ENCODE measurements at places on chromosomes 4 and X. TPM values are rescaled to one million over a fixed set of nuclear protein-coding genes. Genes with fewer than 3 reads are reported as not detected.
A peak's percentile ranks its signal among the peaks of the same experiment; 100 is the strongest.

GRCh38 chr4:55018521-55018920, 106.9 kb downstream of the KDR start:
- no peak for DNase-seq

DNA sequence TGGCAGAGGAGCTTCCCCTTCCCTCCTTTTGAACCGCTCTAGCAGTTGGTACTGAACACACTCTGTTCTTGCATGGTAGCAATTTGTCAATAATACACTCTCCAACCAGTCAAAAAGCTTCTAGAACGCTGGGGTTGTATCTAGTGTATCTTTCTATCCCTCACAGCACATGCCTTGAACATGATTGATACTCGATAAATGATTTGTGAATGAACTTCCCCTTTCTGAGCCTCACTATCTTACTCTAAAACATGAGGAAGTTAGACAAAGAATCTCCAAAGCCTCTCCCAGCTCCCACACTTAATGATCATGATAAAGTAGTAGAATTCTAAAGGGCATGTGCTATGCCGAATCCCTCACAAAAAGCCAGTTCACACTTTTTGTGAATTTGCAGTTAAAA, 64.4 kb downstream of the DLG3 start:
- no peak for DNase-seq

DNA sequence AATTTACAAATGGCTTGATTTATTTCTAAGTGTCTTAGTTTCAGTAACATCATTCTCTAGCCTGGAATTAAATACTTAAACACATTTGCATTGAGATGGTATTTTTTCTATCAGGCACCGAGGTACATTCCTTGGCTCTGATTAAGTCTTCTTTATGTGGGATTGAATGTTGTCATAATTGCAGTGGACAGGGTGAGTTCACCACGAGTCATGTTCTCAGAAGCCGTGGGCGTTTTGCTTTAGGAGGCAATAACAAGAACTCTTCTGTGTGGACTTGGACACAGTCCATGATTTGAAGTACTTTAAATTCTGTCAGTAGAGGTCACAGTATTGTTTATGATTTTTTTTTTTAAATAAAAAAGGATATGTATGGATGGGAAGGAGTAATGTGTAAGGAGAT, 57.1 kb upstream of the EFHC2 start:
- no peak for DNase-seq

DNA sequence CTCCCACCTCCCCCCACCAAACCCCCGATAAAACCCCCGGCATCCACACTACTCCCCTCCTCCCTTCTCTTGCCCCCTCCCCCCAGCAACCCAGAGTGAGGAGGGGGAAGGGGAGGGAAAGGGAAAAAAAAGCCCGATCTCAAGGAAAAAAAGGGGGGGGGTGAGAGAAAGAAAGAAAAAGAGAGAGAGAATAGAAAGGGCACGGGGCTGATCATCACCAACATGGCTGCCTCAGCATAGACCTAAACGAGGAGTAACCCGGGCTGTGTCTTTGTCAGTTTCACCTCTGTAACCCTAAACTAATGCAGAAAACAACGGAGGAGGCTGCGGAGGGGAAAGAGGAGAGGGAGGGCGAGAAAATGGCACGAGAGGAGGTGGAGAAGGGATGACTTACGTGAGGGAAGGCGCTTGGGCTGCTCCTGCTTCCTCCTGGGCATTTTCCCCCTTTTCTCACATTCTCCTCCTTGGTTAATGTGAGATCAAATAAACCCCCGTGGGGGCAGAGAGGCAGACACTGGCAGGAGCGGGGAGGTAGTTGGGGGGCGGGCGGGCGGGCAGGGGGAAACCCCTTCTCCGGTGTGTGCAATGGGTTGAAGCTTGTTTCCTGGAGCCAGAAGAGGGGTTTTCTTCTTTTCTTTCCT, 532 bp downstream of the ZNF827 start:
- DNase-seq = peak; percentile 32

Gene KCND1
- 2.0 TPM for total RNA-seq

GRCh38 chr4:139828966-139829664, 163.5 kb downstream of the MGST2 start:
- no peak for DNase-seq

- DNase-seq = no peak
These were observed at the start of gene CLNK for GRCh38 chr4:10684631-10685030. Gene CLNK (minus strand): TSS chr4:10684768. CDS start chr4:10667869, 16,899 bp downstream.

GRCh38 chrX:41720125-41720779, 3.7 kb upstream of the GPR82 start:
- DNase-seq = no peak

GRCh38 chr4:164012396-164013027, 518.0 kb downstream of the TMA16 start:
- DNase-seq = no peak

GRCh38 chr4:67556436-67556835, 2.1 kb upstream of the STAP1 start:
- DNase-seq = no peak

DNA sequence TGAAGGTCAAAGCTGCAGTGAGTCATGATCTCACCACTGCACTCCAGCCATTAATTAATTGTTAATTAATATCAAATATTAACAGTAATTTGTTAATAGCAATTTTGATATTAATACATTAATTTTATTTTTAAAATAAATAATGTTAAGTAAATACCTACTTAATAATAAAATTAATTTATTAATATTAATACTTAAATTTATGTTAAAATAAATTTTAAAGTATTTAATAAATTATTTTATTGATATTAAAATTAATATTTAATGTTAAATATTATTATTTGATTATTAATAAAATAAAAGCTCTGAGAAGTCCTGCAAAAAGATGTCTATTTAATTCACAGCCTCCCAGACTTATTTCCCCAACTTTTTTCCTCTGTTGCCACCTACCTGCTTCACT, 25.1 kb upstream of the TRIM2 start:
- no peak for DNase-seq

Gene SPIN2A
- 0.72 TPM for total RNA-seq

Gene SMAD1
- 14.2 TPM for total RNA-seq

Data from ovary (tissue), 10 donors.